ENCODE measurements at places on chromosomes 3 and 15. TPM values are rescaled to one million over a fixed set of nuclear protein-coding genes. Genes with fewer than 3 reads are reported as not detected.

The TLR9 gene
- total RNA-seq = not detected

The TNFAIP8L3 gene
- total RNA-seq = 10.2 TPM

The EPHB1 gene
- 0.15 TPM for total RNA-seq

The C3orf20 gene
- not detected for total RNA-seq

The NMNAT3 gene
- total RNA-seq = 0.30 TPM

The PCCB gene
- total RNA-seq = 59.8 TPM

The HIGD2B gene
- not detected for total RNA-seq

The PARP15 gene
- total RNA-seq = 0.32 TPM

The SI gene
- not detected for total RNA-seq

The CD96 gene
- total RNA-seq = not detected

The SPATA12 gene
- total RNA-seq = under 0.01 TPM

The ANP32A gene
- 147 TPM for total RNA-seq

The SEMA7A gene
- 3.2 TPM for total RNA-seq

The OR5K4 gene
- not detected for total RNA-seq

The CPN2 gene
- total RNA-seq = not detected

The RPS17 gene
- 1,429 TPM for total RNA-seq

The IGSF11 gene
- not detected for total RNA-seq

The ACKR2 gene
- not detected for total RNA-seq

The DGKG gene
- not detected for total RNA-seq

The DAZL gene
- not detected for total RNA-seq

The CCDC39 gene
- not detected for total RNA-seq

The PLA1A gene
- 0.65 TPM for total RNA-seq

The TMEM40 gene
- total RNA-seq = not detected

The ARHGAP11A gene
- total RNA-seq = 23.1 TPM

The RASA2 gene
- 23.4 TPM for total RNA-seq

The ZIC1 gene
- total RNA-seq = 0.61 TPM

The RYR3 gene
- not detected for total RNA-seq

The MAP4 gene
- 45.5 TPM for total RNA-seq

The CCDC9B gene
- total RNA-seq = 28.4 TPM

The MAP6D1 gene
- 1.3 TPM for total RNA-seq

The GOLGA6L10 gene
- 0.15 TPM for total RNA-seq

The WNT5A gene
- total RNA-seq = 0.30 TPM

The TM6SF1 gene
- total RNA-seq = 40.7 TPM

The CCR3 gene
- total RNA-seq = not detected

The RPL39L gene
- 40.3 TPM for total RNA-seq

The ARL6 gene
- 9.4 TPM for total RNA-seq

The C15orf61 gene
- 0.91 TPM for total RNA-seq

The LRRIQ4 gene
- not detected for total RNA-seq

The DISP2 gene
- total RNA-seq = 0.15 TPM

The ZBBX gene
- under 0.01 TPM for total RNA-seq

The DNAJB11 gene
- 76.6 TPM for total RNA-seq

The ZNF774 gene
- total RNA-seq = 0.97 TPM
